Right hindlimb (tissue), 1 donor: ENCODE measurements at places on chromosomes 5 and 9.
A peak's percentile ranks its signal among the peaks of the same experiment; 100 is the strongest.

- no peak for DNase-seq
These were observed 61.8 kb downstream of the ELL2 start for GRCh38 chr5:95899829-95900228.

GRCh38 chr5:132979976-132980375, 16.5 kb upstream of the AFF4 start:
- no peak for DNase-seq

DNA sequence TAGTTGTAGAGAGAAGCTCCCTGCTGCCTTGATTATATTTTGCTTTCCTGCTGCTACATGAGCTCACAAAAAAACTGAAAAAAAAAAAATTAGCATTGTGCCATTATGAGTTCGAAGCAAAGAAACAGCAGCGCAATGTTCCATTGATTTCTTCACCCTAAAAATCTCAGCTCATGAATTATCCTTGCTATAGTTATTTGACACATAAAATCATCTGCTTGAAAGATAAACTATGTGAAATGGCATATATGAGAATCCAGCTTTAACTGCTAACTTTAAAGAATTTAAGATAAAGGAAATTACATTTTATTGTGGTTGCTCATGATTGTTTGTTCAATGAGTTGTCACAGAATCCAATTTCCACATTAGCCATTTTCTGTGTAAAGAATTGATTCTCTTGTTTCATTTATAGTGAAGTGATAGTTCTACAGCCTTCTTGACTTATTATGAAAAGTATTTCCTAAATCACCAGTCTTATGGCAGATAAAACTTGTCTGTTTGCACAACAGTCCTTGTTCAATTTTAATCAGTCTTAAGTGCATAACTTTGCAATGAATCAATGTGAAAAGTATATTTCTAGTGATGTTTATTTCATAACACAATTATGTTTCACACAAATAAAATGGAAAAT, 1275.0 kb upstream of the CDH9 start:
- no peak for DNase-seq

GRCh38 chr5:92561411-92561959, 1019.5 kb downstream of the NR2F1-AS1 start:
- no peak for DNase-seq

DNA sequence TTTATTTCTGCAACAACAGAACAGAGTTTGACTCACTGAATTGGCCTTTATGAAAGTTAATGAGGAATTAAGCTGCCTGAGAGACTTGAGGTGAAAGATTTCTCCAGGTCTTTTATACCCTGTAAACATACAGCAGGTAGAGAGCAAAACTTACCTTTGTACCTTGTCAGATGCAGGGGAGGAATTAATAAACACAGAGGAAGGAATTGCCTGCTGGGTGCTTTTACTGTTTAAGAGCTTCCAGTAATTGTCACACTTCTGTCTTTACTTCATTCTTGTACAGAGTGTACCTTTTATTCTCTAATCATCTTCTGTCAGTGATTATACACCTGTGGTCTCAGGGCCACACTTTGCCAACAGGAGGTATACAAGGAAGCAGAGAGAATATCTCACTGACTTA, 94.0 kb upstream of the GRIN3A start:
- no peak for DNase-seq

- DNase-seq = peak; percentile 91
These were observed 586.0 kb downstream of the CCDC171 start for GRCh38 chr9:16138561-16139491.

GRCh38 chr9:133135146-133135745, 14.2 kb upstream of the RALGDS start:
- DNase-seq = peak; percentile 73

DNA sequence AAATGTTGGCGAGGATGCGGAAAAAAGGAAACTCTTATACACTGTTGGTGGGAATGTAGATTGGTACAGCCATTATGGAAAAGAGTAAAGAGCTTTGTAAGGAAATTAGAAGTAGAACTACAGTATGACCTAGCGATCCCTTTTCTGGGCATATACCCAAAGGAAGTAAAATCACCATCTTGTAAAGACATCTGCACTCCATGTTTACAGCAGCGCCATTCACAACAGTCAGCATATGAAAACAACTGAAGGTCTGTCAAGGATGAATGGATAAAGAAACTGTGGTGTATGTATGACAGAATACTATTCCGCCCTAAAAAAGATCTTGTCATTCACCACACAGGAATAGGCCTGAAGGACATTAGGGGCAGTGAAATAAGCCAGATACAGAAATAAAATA, 27.7 kb upstream of the SLC25A51 start:
- DNase-seq = no peak

DNA sequence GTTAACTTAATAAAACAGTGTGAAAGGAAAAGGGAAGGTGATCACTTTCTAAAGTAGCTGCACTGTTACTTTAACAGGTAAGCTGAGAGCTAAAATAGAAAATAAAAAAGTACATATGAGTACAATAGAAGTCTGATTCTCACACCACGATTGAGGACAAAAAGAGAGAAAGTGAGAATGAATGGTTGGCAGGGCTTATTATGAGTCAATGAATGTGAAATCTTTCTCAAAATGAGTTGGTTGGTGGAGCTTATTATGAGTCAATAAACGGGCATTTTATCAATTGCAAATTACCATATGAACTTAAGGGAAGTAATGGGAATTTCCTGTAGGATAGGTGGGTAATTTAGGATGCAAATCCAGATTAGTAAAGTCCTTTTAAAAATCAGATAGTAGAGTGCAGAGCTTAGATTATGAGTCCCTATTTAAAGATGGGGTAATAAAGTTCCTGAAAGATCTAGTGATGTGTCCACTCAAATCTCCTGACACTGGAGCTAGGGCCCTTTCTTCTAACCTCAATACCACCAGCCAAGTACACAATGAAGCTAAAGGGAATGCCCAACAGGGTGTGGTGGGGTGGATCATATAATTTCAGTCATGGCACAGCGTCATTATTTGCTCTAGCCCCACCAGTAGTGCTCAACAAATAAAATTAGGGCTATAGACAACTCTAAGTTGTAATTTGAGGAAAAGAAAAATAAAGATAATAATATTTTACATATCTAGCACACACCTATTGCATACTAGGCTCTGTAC, 21.1 kb upstream of the TLR4 start:
- DNase-seq = no peak

GRCh38 chr9:134730011-134730760, 88.6 kb downstream of the COL5A1 start:
- no peak for DNase-seq

DNA sequence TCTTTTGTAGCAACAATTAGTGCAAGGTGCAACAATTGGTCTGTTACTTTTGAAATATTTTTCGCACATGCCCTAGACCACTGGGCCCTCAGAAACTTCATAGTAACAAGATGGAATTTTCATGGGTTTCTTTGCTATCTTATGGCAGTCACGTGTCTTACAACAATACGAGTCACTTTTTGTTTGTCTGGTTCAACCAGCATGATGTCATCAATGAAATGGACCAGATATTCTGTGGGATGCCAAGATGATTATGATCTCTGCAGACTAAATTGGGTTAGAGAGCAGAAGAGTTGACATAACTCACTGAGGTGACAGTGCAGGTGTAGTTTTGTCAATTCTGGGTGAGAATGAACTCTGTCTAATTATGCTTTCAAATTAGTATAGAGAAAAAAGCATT, 239.6 kb upstream of the RIOK2 start:
- no peak for DNase-seq

DNA sequence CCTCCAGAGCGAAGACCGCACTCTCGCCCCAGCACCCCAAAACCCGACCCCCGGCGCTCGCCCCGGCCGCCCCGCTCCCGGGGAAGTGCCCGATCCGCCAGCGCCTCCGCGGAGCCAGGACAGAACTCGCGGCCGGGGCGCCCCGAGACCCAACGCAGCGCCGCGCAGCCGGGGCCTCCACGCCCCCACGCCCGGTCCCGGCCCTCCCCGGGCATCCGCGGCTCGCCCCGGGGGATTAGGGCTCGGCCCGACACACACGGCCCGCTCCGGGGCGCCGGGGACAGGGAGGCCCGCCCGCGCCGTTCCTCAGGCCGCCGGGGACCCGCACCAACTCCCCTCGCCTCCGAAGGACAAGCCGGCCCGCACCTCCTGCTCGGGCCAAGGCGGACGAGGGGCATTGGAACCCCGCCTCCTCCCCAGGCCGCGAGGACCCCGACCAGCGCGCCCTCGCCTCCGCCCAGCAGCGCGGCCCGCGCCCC, 544 bp downstream of the FNBP1 start:
- DNase-seq = no peak

DNA sequence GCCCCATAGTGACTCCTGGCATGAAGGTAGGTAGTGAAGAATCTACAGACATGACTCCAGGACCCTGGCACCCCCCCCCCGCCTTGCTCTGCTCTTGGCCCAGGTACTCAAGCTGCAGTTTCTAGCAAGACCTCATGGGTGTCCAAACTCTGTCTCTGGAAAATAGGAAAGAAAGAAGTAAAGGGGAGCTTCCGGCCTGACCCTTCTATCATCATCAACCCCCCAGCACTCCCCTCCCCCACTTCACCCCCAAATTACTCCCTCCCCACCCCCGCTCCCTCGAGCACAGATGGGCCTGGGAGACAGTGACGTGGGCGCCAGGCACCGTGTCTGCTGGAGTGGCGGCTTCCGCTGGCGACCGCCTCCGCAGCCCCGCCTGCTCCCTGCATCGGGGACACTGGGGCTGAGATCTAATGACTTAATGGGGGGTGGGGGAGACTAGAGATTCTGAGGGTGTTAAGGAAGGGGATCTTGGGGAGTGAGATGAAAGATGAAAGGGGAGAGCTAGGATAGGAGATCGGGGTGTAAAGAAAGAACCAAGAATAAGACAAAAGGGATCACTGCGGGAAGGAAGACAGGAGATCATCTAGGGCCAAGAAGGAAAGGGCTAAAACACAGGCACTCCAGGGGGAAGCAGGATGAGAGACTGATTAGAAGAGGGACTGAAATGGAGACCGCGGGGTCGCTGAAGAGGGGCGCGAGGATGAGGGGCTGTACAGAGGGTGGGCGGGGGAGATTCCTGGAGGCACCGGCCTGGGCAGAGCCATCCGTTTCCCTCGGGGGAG, 1.1 kb upstream of the DNAJB5 start:
- no peak for DNase-seq

DNA sequence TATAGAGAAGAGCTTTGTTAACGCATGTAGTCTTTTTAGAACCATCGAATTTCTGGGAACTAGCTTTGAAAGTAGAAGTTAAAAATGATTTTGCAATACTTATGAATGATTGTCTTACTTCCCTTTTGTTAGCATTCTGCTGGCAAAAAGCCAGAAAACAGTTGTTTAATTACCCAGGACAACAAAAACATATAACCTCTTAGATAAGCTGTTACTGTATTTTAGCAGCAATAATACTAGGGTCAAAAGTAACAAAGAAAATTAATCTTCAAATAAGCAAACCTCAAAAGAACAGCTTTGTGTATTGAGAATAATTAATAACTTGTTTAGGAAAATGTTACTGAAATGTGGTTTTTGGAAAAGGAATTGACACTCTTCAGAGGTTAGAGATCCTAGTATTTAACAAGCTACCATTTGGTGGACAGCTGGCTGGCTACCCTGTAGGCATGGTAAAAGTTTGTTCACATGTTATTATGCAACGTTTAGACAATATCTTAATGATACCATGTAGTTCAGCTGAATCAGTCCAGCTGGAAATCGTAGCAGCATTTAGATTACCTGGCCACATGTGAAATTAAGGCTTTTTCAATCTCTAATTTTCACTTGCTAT, 3.8 kb downstream of the FGF10 start:
- DNase-seq = no peak

GRCh38 chr9:6905850-6906375, 148.1 kb downstream of the KDM4C start:
- no peak for DNase-seq
